Epithelial cell of umbilical artery (primary cell): ENCODE measurements at places on chromosomes 12 and 14. TPM values are rescaled to one million over a fixed set of nuclear protein-coding genes. Genes with fewer than 3 reads are reported as not detected.

The NYNRIN gene
- total RNA-seq = 12.2 and 14.3 TPM in 2 replicates

The MMP19 gene
- total RNA-seq = 0.30 and 0.32 TPM in 2 replicates

The GALC gene
- 16.0 and 23.4 TPM in 2 replicates for total RNA-seq

The KLRC3 gene
- not detected in 2 replicates for total RNA-seq
